ENCODE measurements at places on chromosomes 1 and 21. TPM values are rescaled to one million over a fixed set of nuclear protein-coding genes. Genes with fewer than 3 reads are reported as not detected.

- H3K27me3 ChIP-seq, result no peaks in the 10 kb centered on the region
- peaks cover 36% of the 10 kb centered on the region for H3K4me1 ChIP-seq
- H3K4me3 ChIP-seq, result peak overlapping the region; percentile 91
Observed at GRCh38 chr1:57422271-57423134, 1.4 kb downstream of the DAB1 start.

- no peaks in the 10 kb centered on the region for H3K4me1 ChIP-seq
- H3K27ac ChIP-seq, result no peak overlapping the region
- no peaks in the 10 kb centered on the region for H3K27me3 ChIP-seq
- no peaks in the 10 kb centered on the region for H3K36me3 ChIP-seq
Observed at GRCh38 chr1:235947989-235948388, 81.3 kb upstream of the LYST start.

DNA sequence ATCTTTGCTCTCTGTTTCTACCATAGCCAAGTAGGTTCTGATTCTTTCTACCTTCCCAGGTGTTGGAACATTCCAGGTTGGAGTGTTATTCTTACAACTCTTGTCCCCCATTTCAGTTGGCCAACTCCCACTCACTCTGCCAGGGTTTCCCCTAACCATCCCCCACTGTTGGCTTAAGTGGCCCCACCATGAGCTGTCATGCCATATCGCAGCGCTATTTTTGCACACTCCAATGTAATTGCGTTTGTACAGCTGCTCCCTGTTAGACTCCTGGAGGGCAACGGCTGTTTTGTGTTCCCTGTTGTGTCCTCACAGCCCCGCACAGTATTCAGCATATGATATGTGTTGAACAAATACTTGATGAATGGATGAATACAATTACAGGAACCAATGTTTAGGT, 117.7 kb upstream of the ETS2 start:
- H3K27ac ChIP-seq, result no peak overlapping the region
- no peak overlapping the region for H3K4me3 ChIP-seq
- no peaks in the 10 kb centered on the region for H3K36me3 ChIP-seq
- no peaks in the 10 kb centered on the region for H3K4me1 ChIP-seq
- DNase-seq, result no peak
- no peaks in the 10 kb centered on the region for H3K27me3 ChIP-seq

GRCh38 chr1:5891736-5892135, 100.5 kb downstream of the NPHP4 start:
- H3K27ac ChIP-seq, result no peak overlapping the region
- H3K4me1 ChIP-seq, result peaks cover 5% of the 10 kb centered on the region
- no peak overlapping the region for H3K4me3 ChIP-seq

DNA sequence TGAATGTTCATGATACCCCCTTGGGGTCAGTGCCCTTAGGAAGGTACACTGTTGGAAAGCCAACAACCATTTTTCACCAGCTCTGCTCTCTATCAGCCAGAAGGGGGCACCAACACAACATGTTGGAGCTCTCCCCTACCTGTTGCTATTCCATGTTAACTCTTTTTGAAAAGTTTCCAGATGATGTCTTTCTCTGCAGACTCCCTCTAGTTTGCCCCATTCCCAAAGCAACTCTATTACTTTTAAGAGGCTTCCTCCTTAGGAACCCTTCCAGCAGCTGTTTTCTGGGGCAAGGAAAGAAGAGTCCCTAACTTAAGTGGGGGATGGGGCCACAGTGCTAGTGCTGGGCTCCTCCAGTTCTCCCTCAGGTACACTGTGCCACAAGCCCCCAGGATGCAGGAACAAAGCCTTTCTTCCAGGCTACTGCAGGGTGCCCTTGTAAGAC, 22.9 kb upstream of the NDC1 start:
- peak; percentile 55 for DNase-seq
- no peaks in the 10 kb centered on the region for H3K27me3 ChIP-seq
- H3K4me3 ChIP-seq, result no peak overlapping the region
- no peak overlapping the region for H3K27ac ChIP-seq
- H3K36me3 ChIP-seq, result no peaks in the 10 kb centered on the region
- H3K4me1 ChIP-seq, result peaks cover 6% of the 10 kb centered on the region

DNALI1 gene
- total RNA-seq, result 6.3 TPM

PRR9 gene
- not detected for total RNA-seq

- DNase-seq, result no peak
- no peaks in the 10 kb centered on the region for H3K27me3 ChIP-seq
- no peak overlapping the region for H3K4me3 ChIP-seq
- no peaks in the 10 kb centered on the region for H3K36me3 ChIP-seq
Observed at GRCh38 chr1:164667600-164667999, 108.6 kb downstream of the PBX1 start.

DNA sequence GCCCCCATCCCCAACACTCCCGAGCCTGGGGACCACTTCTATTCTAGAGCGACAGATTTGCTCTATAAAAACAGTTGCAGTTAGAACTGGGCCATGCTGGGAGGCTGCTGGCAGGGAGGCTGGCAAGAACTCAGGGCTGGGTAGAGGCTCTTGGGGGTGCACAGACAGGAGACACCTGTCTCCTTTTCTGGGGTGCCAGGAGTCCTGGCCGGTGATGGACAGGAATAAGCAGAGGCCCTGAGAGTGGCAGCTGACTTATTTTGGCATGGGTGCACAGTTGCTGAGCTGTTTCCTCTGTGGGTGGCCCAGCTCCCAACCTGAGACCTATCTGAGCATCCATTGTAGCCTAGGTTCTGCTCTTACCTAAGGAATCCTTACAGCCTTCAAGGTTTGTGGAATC, 39.2 kb upstream of the TMPRSS2 start:
- H3K36me3 ChIP-seq, result no peaks in the 10 kb centered on the region
- H3K4me3 ChIP-seq, result no peak overlapping the region
- H3K27ac ChIP-seq, result no peak overlapping the region
- H3K27me3 ChIP-seq, result peaks cover 23% of the 10 kb centered on the region

DNA sequence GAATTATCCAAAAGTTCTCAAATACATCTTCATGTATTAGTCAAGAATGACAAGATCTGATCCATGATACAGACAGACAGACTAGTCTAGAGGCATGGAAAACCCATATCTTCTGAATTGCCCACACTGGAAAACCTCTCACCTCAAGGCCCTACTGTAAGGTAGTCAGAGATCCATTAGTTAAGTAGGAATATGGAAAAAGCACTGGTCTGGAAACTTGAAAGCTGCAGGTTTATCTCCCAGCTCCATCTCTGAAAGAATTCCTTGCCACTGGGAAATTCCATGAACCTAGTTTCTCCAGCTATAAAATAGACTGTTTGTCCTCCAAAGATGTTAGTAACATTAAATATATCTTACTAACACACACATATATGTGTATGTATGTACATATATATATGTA, 169.2 kb downstream of the AKT3 start:
- no peak overlapping the region for H3K4me3 ChIP-seq
- no peak for DNase-seq
- H3K36me3 ChIP-seq, result no peaks in the 10 kb centered on the region
- H3K27me3 ChIP-seq, result no peaks in the 10 kb centered on the region
- no peak overlapping the region for H3K27ac ChIP-seq

NMNAT2 gene
- total RNA-seq, result 0.17 TPM

GRCh38 chr1:9917901-9918300, 7.8 kb upstream of the CTNNBIP1 start:
- peaks cover 10% of the 10 kb centered on the region for H3K4me1 ChIP-seq
- H3K36me3 ChIP-seq, result no peaks in the 10 kb centered on the region
- DNase-seq, result no peak
- no peak overlapping the region for H3K27ac ChIP-seq
- H3K4me3 ChIP-seq, result no peak overlapping the region

- no peaks in the 10 kb centered on the region for H3K27me3 ChIP-seq
- DNase-seq, result no peak
- no peaks in the 10 kb centered on the region for H3K36me3 ChIP-seq
- H3K4me3 ChIP-seq, result no peak overlapping the region
Observed at GRCh38 chr1:213291526-213291925, 240.5 kb downstream of the RPS6KC1 start.

- H3K27me3 ChIP-seq, result no peaks in the 10 kb centered on the region
- no peak overlapping the region for H3K27ac ChIP-seq
- H3K36me3 ChIP-seq, result no peaks in the 10 kb centered on the region
- DNase-seq, result no peak
- peaks cover 3% of the 10 kb centered on the region for H3K4me1 ChIP-seq
Observed at GRCh38 chr1:169461390-169462000, 24.2 kb downstream of the SLC19A2 start.

DNA sequence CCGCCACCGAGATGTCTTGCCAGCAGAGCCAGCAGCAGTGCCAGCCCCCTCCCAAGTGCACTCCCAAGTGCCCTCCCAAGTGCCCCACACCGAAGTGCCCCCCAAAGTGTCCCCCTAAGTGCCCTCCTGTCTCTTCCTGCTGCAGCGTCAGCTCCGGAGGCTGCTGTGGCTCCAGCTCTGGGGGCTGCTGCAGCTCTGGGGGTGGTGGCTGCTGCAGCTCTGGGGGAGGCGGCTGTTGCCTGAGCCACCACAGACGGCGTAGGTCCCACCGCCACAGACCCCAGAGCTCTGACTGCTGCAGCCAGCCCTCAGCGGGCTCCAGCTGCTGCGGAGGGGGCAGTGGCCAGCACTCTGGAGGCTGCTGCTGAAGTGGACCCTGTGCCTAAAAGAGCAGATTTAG, 1.4 kb downstream of the LCE1F start:
- H3K4me1 ChIP-seq, result no peaks in the 10 kb centered on the region
- no peak overlapping the region for H3K27ac ChIP-seq
- H3K36me3 ChIP-seq, result no peaks in the 10 kb centered on the region
- DNase-seq, result no peak

TMPRSS2 gene
- total RNA-seq, result not detected

DNA sequence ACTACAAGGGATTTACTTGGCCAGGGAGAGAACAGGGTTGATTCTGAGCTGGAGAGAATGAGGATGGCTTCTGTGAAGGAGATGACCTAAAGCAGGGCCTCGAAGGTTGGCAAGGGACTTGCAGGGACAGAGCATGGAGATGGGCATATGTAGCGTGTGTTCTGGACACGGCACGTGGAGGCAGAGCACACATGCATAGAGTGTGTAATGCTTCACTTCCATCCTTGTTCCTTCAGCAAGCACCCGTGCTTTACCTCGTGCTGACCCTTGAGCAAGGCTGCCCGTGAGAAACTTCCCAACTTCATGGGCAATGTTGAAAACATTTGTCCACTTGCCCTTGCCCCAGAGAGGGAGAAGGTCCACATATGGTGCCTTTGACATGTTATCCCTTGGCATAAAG, 33.1 kb downstream of the NFIA start:
- no peak for DNase-seq
- H3K4me3 ChIP-seq, result no peak overlapping the region
- H3K36me3 ChIP-seq, result no peaks in the 10 kb centered on the region
- peak overlapping the region; percentile 27 for H3K27ac ChIP-seq
- H3K4me1 ChIP-seq, result peaks cover 78% of the 10 kb centered on the region

Measured in A673 (cell line).